ENCODE measurements at places on chromosomes 4 and X.

DNA sequence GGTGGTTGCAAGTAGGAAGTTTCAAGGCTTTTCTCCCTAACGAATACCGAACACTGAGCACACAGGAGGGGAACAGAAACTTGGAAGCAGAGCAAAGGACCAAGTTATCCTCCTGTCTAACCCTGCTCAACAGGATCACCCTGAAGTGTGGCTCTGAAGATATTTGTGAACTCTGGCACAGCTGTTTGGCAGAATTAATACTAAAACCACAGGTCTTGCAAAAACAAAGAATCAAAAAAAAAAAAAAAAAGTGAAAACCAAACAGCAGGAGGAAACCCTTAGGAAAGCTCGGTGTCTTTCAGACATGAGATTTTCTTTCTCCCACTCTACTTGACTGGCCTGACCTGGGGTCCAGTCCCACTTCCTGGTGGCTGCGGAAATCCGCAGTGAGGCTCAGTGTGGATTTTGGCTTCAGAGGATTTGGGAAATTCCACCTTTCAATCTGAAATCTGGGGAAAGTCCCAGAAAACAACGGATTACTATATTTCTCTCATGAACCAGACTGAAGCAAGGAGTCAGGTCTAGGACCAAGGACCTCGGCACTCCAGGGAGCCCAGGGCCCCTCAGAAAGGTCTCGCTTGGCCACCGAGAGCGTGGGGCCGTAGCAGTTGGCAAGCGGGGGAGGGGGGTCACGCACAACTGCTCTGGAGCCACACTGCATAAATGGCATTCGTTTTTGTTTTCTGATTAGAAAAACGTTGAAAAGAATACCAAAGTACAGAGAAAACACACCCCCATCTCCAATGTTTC lies 867 bp downstream of the TIFA start:
- DNase-seq = no peak

DNA sequence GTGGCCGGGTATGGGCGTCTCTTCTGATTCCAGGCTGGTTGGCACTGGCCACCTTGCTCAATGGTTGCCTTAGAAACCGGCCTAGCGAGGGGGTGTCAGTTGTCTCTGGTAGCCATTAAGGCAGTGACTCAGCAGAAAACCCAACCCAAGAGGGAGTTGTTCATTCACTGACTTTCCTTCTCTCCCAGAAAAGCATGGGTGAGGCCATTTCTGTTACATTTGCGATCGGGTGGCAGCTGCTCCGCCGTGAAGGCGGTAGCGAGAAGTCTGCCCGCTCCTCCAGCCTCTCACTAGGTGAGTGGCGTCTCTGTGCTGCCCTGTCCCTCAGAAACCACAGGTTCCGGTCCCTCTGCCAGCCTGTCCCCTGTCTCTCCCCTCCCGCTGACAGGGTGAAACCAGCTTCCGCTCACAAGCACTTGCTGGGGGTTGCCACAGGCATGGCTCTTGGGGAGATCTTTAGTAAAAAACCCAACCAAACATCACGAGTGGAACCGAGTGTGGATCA lies 17.4 kb downstream of the IRAK1 start:
- DNase-seq = peak; percentile 71

GRCh38 chrX:24463077-24463476 lies 2.0 kb upstream of the PDK3 start:
- no peak for DNase-seq

DNA sequence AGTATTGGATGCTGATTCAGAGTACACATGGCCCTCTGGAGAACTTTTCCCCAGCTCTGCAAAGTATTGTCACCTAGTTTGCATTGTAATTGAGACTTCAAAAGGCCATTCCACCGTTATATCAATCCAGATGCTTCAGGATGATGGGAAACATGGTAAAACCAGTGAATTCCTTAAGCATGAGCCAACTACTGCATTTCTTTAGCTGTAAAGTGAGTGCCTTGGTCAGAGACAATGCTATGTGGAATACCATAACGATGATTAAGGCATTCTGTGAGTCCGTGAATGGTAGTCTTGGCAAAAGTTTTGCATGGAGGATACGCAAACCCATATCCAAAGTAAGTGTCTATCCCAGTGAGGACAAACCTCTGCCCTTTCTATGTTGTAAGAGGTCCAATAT lies 355.2 kb downstream of the DCAF12L2 start:
- no peak for DNase-seq

DNA sequence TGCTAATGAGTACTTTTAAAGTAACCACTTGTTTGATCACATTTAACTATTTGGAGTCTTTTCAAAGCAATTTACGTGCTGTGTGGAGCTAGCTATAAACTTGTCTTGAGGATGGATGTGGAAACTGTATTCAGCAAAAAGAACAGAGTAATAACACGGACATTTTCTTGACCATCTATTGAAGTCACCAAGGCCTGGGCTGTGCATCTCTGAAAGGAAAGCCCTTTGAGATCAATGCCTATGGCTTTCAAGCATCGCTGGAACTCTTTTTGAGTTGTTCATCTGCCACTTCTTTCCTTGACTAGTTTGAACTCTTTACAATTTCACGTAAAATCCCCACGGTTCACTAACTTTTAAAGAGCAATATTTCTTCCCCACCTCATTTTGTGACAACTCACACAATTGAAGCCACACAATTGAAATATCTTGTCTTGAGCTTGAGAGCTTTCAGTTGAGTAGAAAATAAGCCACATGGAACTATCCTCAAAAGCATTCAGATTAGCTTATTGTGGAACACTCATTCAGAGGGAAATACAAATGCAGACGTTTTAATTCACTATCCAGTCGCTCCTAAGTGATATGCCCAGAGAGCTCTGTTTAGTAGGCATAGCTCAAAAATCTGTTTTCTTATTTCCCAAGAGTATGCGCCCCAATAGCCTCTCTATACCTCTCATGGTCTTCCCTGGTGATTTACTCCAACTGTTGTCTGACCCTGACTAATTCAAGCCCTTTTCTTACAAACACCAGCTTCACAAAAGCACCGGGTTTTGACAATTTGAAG lies 134.9 kb upstream of the SLITRK2 start:
- DNase-seq = no peak

DNA sequence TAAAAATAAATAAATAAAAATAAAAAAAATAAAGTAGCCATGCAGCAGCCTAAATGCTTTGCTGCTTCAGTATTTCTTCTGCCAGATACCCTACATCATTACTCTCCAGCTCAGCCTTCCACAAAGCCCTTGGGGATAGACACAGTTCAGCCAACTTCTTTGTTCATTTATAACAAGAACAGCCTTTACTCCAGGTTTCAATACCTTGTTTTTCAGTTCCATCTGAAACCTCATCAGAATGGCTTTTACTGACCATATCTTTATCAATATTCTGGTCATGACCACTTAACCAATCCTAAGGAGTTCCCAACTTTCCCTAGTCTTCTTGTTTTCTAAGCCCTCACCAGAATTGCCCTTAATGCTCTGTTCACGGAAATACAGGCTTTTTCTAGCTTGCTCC lies 128.3 kb upstream of the MED14 start:
- no peak for DNase-seq

- DNase-seq = no peak
Observed at GRCh38 chrX:43899878-43900815, 17.9 kb upstream of the MAOB start.

- DNase-seq = no peak
Observed at GRCh38 chrX:5490786-5491563, 737.7 kb downstream of the NLGN4X start.

DNA sequence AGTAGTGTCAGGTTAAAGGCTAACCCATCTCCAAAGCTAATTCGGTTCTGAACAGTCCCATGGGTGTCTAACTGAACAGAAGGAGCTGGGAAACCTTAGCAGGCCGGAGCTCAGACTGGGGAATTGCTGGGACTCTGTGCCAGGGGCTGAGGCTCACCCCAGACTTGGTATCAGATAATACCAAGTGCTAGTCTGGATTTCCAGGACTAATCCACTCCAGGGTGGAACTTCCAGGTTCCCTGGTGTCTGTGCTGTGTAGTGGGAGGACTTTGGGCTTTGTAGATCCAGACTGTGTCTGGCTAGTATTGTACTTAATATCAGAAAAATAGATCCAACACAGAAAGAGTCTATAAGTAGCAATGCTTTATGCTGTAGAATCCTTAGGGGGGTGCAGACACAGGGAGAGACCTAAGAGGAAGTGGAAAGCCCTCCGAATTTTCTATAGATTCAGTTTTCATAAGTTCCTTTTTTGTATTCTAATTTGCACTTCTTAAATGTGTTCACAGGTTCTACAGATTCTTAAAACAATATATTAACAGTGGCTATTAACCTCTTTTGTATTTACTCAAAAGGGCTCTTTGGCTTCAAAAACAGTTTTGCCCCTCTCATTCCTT lies 4.1 kb downstream of the ZNF827 start:
- DNase-seq = no peak

GRCh38 chr4:107253090-107253489 lies 217.0 kb upstream of the DKK2 start:
- DNase-seq = no peak

GRCh38 chr4:115113506-115114106 lies at the start of gene NDST4:
Gene NDST4, minus strand, starts transcription at chr4:115113620. Its CDS starts 36,584 bp downstream, at chr4:115077036.
- DNase-seq = peak; percentile 8

DNA sequence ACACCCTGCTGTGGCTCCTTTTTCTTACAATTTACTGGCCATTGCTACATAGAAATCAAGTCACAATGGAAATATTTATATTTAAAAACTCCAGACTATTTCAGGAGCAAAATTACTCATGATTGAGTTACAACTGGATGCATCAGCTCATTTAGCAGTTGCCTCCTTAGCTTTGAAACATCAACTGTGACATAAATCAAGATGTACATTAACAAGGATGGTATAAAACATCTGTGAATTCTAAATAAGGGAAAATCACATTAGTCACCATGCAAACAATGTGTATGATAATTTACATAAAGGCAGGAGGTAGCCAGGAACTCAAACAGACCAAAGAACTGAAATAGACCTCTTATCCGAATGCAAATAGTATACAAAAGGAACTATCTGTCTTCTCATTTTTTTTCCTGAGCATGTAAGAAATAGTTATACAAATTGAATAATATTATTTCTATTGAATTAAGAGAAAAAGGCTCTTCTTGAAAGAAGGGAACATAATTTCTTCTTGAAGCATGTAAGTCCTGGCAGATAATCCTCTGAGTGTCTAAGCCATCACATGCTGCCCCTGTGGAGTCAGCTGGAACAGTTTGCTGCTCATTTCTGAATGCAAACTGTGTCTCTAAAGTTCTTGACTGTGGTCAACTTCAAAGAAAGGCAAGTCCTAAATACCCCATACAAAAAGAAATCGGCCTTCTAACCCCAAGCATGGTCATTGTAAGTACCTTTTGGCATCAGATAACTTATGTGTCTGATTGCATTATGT lies 151.2 kb downstream of the NAA11 start:
- DNase-seq = no peak

DNA sequence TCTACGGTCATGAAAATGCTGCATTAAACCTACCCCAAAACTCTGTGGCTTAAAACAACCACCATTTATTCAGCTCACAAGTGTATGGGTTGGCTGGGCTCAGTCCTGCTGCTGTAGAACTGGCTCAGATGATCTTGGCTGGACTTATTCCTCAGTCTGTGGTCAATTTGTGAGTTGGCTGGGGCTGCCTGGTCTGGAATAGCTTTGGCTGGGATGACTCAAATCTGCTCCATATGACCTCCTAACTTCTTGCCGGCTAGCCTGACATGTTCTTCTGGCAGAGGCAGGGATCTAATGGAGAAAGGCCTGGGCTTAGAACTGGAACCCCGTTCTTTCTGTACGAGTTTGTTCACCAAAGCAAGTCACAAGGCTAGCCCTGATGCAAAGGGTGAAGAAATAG lies 71.7 kb downstream of the CFAP299 start:
- no peak for DNase-seq

DNA sequence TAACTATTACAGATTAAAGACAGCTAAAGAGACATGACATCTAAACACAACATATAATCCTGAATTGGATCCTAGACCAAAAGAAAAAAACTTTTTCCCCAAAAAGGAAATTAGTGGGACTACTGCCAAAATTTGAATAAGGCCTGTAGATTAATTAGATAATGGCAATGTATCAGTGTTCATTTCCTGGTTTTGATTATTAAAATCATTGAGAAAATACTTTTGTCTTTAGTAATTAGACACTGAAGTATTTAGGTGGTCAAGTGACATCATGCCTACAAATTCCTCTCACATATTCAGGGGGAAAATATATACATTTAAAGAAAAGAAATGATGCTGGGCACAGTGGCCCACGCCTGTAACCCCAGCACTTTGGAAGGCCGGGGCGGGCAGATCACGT lies 10.4 kb upstream of the USO1 start:
- DNase-seq = no peak

- DNase-seq = no peak
Observed at GRCh38 chr4:153374442-153374841, 30.0 kb downstream of the MND1 start.

GRCh38 chr4:114249976-114250375 lies 270.5 kb upstream of the ARSJ start:
- no peak for DNase-seq

DNA sequence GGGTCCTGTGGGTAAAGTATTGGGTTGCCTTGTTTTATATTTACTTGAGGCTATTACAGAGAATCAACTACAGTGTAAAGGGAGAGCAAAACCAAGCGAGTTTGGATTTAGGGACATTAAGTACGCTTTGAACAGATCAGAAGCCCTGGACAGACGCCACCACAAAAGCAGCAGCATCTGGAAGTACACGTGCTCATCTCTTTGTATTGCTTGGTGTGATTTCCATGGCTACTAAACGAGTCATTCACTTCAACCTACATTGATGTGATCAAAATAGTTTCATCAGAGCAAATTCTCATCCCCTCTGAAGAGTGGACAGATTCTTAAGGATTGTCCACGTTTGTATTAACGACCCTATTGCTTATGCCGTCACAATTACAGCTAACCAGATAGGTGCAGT lies 85.1 kb downstream of the SORBS2 start:
- DNase-seq = no peak
